ENCODE measurements at places on chromosomes 1 and 21.

DNA sequence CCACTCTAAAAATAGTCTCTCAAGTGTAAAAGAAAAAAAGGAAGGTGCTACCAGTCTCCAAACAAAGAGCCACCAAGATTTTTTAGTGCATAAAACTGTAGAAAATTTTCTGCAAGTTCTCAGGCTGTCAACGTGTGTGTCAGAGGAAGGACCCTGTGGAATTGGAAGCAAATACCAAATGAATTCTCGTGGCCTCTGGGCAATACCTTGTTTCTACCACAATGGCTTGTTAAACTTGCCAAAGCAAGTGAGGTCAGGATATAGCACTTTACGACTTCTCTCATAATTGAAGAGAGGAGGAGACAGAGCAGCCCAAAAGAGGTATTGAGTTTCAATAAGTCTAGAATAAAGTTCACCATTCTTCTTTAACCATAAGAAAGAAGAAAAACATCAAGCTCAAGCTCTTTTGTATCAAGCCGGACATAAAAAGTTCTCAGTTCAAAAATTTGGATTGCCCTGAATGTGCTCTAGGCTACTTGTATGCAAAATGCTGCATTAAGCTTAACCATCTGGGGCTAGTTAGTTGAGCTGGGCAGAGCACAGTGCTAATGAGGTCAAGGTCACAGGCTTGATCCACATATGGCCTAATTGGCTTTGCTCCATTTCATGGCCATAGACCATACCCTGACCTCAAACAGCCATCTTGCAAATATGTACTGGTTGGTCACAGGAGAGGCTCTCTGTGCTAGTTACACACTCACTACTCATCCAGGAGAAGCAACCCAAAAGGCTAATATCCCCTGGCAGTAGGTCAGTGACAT, 60.5 kb downstream of the TBX15 start:
- no peak for DNase-seq

DNA sequence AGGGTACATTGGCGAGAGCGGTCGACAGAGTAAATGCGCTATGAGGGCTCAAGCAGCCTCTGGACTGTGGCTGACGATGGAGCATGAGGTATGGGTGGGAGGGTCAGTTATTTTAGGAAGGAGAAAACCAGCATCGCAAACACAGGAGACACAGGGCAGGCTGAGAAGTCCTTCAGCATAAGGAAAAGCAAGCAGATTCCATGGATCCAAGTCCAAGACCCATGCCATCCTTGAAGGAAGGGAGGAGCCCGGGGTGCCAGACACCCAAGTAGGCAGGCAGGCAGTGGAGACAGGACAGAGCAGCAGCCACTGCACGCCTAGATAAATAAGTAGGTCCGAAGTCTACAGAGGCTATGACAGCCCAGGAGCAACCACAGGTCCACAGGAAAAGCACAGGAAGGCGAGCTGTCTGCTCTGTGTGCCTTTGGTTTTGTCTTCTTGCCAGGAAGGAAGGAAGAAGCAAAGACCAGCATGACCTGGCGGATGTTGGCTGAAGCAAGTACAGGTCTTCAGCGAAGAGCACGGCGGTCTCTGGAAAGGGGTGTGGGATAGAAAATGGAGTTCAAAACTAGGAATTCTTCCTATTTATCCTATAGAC, 76.4 kb upstream of the SLC45A1 start:
- no peak for DNase-seq

- peak; percentile 7 for DNase-seq
Observed at GRCh38 chr1:178768423-178768822, 43.4 kb downstream of the RALGPS2 start.

GRCh38 chr1:154758346-154758745, 111.7 kb downstream of the KCNN3 start:
- no peak for DNase-seq

GRCh38 chr1:53246261-53247134, 8.2 kb upstream of the MAGOH start:
- DNase-seq, result no peak

Measured in DMS 273 treated with DMSO at 0.1 percent for 48 hours (cell line).